ENCODE measurements at places on chromosomes 4 and X.

DNA sequence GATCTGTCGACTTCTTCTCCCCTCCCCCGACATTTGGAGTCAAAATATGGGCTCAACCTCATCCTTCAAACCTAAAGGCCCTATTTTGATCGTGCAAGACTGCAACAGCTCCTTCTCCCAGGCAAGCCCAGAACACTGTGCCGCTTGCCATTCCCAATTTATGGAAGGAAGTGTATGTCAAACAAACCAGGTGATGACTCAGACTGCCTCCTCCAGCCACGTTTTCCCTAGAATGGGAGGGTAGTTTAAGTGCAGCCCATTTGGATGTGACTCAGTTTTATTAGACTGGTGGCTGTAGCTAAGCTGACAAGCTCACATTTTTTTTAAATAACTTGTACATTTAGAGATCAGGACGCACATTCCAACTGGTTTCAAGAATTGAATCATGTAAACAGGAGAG, 570.4 kb upstream of the DIPK2B start:
- DNase-seq, result peak; percentile 97

- DNase-seq, result no peak
Observed at GRCh38 chr4:184167576-184167975, 50.1 kb downstream of the ENPP6 start.

DNA sequence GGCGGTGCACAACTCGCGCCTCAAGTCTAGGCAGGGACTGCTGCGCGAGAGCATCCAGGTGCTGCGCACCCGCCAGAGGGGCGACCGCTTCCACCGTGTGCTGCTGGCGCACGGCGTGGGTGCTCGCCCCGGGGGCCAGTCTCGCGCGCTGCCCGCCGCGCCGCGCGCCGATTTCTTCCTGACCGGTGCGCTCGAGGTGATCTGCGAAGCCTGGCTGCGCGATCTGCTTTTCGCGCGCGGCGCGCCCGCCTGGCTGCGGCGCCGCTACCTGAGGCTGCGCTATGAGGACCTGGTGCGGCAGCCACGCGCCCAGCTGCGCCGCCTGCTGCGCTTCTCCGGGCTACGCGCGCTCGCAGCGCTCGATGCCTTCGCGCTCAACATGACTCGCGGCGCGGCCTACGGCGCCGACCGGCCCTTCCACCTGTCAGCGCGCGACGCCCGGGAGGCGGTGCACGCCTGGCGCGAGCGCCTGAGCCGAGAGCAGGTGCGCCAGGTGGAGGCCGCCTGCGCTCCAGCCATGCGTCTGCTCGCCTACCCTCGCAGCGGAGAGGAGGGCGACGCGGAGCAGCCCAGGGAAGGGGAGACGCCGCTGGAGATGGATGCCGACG, 1.3 kb downstream of the CHST7 start:
- DNase-seq, result no peak

DNA sequence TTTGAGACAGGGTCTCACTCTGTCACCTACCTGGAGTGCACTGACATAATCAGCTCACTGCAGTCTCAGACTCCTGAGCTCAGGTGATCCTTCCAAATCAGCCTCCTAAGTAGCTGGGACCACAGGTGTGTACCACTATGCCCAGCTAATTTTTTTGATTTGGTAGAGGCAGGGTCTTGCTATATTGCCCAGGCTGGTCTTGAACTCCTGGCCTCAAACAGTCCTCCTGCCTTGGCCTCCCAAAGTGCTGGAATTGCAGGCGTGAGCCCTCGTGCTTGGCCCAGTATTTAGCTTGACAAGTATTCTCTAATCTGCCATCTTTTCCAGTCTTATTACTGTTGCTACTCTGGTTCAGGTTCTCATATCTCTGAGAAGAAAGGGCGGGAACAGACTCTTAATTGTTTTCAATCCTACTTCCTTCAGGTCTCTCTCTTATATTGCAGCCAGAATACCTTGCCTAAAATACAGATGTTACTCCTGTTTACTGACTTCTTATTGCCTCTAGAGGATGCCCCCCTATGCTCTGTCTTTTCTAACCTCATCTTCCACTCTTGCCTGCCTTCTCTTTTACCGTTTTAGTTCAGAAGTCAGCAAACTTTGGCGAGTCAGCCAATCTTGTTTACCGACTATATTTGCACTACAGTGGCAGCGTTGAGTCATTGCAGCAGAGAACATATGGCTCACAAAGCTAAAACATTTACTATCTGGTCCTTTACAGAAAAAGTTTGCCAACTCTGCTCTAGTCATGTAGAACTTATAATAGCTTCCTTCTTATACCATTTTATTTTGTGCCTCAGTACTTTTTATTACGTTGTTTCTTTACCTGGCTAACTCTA, 19.0 kb downstream of the MRPL1 start:
- peak; percentile 30 for DNase-seq

DNA sequence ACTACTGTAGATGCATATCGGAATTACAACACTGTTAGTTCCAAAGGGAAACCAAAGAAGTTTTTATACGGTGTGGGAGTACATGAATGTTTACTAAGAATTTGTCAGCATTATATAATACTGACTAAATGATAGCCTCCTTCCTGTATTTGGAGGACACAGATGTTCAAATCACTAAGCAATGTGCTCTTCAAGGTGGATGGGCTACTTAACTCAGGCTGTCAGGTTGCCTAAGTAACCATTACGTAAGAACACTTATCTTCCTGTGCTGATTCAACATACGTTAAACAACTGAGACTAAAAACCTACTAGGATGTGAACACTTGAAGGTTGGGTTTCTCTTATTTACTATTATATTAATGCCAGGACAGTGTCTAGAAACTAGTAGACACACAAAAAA, 81.9 kb upstream of the HPGD start:
- peak; percentile 25 for DNase-seq

GRCh38 chr4:150079081-150079581, 886 bp downstream of the DCLK2 start:
- peak; percentile 37 for DNase-seq

DNA sequence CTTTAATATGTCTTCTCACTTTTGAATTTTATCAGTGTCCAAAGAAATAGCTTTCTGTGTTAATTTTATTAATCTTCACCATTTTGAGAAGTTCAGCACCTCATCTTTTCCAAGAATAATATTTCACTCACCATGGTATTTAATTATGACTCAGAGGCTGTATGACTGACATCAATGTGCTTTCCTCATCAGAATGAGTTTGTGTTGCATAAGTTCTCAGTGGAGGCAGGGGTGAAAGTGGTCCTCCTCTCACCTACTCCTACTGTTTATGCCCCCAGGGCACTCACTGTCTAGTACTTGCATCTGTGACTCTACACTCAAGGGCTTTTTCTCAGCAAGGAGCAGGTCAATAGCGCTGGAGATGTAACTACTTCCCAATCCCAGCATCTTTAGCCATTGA, 905.3 kb upstream of the INTU start:
- peak; percentile 68 for DNase-seq

GRCh38 chrX:67289055-67289499, 254.7 kb upstream of the AR start:
- DNase-seq, result no peak

DNA sequence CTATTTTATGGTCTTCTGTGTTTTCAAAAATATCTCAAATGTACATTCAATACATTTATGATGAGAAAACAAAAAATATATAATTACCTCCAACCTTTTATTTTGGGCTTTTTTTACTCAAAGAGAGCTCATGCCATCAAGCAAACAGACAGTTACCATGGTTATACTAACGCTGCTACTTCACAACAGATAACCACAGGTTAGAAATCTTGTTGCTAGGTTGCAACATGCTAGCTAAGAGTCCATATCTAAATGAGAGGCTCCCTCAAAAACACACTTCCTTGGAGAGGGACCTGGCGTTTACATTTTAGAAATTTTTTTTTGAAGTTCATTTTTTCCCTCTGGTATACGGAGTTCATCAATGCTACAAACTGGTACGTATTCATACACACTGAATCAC, 44.3 kb downstream of the TBC1D9 start:
- no peak for DNase-seq

DNA sequence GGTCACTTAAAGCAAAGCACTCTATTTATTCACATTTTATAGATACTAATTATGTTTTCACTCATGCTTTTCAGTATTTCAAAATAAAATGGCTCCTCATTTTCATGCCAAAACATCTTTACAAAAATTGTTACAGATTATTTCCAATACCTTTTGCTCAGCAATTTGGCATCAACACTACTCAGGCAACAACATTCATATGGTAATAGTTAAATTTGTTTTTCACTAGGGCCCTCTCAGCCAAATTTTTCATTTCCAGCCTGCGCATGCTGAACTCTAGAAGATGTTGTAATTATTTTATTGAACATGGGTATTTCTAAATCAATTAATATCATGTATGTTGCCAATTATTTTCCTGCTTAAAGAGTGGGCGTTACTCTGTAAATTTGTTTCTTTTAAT, 225.6 kb downstream of the ANTXR2 start:
- DNase-seq, result no peak

DNA sequence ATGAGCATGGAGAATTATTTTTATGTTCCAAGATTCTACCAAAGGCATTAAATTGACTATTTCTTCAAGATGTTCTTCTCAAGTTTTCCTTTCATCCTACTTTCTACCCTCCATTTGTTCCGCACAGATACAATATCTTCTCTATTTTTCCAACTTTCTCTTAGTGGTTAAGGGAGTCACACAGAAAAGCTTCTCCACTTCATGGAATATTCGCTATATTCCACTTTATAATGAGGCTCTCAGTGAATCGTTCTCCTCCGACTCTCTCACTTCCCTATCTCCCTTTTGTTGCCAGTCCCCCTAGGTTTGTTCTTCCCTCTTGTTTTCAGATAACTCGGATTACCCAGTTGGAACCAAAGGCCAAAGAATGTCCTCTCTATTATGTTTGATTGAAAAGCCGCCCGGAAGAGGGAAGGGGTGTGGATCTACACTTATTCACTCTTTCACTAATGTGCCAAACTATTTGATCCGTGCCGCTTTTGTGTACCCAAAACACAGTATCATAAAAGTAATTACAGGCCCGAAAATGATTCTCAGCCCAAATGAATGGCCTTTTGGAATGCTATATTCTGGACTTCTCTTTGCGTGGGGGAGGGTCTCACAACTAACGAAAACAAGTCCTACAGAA, 1.2 kb downstream of the SH3D19 start:
- DNase-seq, result no peak

DNA sequence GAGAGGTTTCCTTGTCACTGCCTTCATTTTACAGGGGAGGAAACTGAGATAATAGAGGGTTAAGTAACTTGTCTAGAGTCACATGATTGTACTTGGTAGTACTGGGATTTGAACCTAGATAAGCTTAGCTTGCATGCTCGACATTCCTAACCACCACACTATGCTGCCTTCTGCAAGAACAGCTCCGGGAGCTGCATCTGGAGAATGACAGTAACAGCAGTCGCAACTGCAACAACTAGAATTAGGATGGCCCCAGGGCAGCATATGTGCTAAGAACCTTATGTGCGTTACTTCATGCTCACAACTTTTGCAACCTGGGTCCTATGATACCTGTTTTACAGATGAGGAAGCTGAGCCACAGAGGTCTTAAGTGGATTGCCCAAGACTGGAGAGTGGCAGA, 89.5 kb upstream of the LCORL start:
- no peak for DNase-seq

DNA sequence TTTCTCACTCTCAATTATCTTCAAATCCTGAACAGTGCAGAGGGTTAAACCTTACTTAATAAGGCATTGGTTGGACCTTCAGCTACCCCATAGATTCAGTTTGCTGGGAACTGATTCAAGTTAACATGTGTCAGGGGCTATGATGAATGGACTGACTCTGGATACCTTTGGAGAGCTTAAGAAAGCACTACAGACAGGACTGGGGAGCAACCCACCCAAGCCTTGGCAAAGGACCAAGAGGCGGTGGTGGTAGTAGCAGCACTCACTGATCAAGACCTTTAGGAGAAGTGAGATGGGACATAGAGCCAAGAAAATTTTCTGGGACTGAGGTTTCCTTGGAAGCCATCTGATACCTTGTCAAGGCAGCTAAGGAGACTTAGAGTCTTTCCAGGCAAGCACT, 43.0 kb upstream of the TAPT1 start:
- peak; percentile 31 for DNase-seq

GRCh38 chr4:189420572-189420971, 520.1 kb upstream of the FRG1 start:
- no peak for DNase-seq

- DNase-seq, result no peak
Observed at GRCh38 chr4:158299459-158300007, 89.2 kb downstream of the TMEM144 start.

- no peak for DNase-seq
Observed at GRCh38 chr4:105661028-105661427, 47.5 kb downstream of the INTS12 start.

DNA sequence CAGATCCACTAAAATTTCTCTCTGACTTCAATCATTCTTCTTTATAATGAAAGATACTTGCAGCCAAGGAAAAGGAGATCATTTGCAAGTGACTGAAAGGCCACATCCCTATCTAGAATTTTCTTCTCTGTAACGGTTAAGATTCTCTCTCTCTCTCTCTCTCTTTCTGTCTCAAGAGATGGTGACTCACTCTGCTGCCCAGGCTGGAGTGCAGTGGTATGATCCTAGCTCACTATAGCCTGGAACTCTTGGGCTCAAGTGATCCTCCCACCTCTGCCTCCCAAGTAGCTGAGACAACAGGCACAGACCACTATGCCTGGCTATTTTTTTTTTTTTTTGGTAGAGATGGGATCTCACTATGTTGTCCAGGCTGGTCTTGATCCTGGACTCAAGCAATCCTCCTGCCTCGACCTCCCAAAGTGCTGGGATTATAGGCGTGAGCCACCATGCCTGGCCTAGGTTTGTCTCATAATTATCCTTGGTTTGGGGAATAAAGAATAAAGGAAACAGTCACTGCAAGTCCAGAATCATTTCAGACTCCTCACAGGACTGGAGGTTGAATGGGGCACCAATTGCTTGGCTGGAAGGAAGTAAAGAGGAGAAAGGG, 33.3 kb upstream of the GALNT7 start:
- DNase-seq, result peak; percentile 24

DNA sequence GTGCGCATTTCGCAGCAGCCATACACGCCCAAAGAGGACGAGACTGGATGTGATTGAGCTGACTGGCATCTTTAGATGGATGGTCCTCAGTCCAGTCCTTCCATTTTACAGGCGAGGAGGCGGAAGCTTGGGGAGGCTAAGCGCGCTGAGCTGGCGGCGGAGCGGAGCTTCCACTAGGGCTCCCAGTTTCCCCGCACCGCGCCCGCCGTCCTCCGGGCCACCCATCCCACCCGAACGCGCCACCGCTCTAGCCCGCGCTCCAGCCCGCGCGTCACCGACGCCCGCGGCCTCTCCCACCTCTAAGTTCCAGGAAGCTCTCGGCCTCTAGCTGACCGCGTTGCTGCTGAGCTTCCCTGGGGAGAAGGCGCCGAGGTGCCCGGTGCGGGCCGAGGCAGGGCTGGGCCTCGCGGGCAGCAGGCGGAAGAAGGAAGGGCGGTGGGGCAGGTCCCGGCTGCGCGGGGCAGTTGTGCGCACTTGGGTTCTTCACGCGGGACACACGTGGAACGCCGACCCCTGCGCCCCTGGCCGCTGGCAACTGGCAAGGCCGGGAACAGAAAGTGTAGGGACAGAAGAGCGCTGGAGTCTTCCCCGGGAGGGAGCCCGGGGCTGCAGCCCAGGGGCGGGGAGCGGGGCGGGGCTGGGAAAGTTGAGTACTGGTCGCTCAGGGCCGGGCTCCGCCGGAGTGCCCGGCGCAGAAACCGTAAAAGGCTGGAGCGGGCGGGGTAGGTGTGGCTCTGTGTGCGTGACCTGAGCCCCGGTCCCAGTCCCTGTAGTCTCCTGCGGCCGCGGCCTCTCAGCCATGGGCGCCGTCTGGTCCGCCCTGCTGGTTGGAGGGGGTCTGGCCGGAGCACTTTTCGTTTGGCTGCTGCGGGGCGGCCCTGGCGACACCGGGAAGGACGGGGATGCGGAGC, at the start of gene STBD1:
TSS of gene STBD1 (plus strand) at position 763 of the 911 bp plus-strand sequence. CDS start at position 800, 37 bp downstream.
- peak; percentile 69 for DNase-seq

GRCh38 chr4:150318527-150318926, 240.3 kb downstream of the DCLK2 start:
- no peak for DNase-seq

- DNase-seq, result no peak
Observed at GRCh38 chr4:168771251-168771650, 238.8 kb downstream of the CBR4 start.

Data from fibroblast of skin of right biceps (primary cell).